ENCODE measurements at places on chromosomes 12 and 14.

- DNase-seq = no peak
Measured at GRCh38 chr14:21997300-21997699, 323.7 kb upstream of the OR4E1 start.

DNA sequence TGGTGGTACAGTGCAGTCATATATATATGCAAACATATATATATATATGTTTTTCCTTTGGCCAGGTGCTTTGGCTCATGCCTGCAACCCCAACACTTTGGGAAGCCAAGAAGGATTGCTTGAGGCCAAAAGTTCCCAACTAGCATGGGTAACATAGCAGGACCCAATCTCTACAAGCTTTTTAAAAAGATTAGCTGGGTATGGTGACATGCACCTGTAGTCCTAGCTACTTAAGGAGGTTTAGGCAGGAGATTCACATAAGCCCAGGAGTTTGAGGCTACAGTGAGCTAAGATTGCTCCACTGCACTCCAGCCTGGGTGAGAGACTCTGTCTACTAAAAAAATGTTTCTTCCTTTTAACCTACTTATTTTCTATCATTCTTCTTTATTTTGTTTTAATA lies 10.2 kb downstream of the PZP start:
- DNase-seq = no peak

DNA sequence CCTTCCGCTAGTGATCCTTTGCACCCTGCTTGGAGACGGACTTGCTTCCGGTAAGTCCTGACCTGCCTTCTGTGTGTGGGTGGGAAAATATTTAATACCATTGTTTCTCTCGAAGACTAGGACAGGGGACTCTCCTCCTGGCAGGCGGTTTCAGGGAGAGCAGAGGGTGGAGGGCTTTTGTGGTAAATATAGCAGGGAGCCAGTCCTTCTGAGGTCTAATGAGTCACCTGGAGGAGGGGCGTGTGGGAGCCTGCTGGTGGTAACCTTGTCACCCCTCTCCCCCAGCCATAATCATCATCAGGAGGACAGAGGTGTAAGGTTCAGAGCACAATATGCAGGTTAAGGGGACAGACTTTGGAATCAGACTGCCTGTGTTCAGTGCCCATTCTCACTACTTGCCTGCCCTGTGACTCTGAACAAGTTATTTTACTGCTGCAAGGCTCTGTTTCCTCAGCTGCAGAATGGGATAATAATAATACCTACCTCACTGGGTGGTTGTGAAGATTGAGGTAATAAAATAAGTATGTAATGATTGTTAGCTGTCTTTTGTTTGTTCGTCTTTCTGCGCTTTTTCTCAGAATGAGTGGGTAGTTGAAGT lies 47.4 kb downstream of the SUSD6 start:
- DNase-seq = no peak

DNA sequence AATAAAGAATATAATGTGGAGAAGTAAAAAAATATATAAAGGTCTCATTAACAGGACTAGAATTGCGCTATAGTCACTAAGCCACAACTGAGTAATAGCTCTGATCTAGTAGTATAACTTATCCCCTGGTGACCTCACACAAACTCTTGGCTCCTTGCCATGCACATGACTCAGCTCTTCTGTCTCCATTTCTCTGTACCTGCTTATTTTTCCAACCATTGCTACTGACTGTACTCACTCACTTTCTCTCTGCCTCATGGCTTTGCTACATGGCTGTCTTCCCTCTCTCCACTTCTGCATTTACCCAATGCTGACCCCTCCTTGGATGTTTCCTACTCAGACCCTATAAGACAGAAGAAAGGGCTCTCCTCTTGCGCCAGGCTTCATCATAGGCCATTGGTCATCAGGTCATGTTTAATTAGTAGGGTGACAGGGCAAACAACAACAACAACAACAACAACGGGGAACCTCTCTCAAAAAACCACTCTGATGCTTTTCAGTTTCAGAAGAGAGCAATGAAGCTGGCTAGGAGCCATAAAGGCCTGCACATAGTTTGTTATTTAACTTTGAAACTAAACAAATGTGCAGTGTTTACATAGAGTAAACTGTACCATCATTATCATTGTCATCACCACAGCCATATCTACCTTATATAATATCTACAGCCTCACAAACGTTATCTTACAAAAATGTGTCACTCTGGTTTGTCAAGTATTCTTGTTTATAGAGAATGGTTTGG lies 25.6 kb upstream of the KRAS start:
- DNase-seq = peak; percentile 62

DNA sequence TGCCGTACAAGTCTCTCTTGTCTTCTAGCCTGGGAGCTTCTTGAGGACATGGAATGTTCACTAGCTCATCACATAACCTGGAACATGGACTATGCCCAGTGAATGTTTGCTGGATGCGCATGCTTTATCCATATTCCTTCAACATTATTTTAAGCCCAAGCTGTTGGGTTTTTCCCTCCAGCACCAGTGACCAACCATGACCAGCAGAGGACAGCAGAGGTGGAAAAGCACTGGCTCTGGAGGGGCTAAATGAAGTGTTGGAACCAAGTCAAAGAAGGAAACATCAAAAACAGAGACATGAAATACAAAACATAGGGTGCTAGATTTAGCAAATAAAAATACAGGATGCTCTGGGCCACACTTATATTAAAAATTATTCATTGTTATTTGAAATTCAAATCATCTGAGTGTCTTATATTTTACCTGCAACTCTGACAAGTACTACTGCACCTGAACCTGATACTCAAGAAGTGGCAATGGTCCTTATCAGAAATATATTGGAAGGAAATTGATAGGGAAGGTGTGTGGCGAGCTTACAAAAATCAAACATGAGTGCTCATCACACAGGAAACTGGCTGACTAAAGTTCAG lies 23.1 kb upstream of the HELB start:
- DNase-seq = no peak

- no peak for DNase-seq
Measured at GRCh38 chr12:7017870-7018349, 366 bp downstream of the LPCAT3 start.

- no peak for DNase-seq
Measured at GRCh38 chr14:91368776-91369416, 48.7 kb downstream of the CCDC88C start.

DNA sequence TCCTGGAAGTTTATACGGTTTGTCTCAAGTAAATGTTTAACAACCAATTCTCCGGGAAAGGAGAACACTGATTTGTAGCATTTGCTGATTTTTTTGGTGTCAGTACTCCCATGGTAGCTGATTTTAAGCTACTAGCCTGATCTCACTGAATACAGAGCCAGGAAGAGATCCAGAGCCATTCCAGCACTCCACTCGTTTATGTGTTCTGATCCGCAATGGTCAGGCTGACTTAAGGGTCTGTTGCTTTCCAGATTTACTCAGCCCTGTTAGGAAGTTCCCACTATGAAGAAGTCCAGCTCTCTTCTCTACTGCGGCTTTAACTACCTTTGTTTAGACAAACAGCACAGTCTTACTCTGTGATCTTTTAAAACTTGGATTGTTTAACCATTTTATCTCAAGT lies 38.0 kb upstream of the NID2 start:
- DNase-seq = no peak

All from sciatic nerve (tissue), 2 donors.